Stimulated activated CD4-positive, alpha-beta T cell treated with anti-CD3 and anti-CD28 coated beads, Interleukin-12 subunit alpha, Interleukin-12 subunit beta, amount 100 ng/mL, for 24 hours (primary cell): ENCODE measurements at places on chromosomes 1 and 21.

DNA sequence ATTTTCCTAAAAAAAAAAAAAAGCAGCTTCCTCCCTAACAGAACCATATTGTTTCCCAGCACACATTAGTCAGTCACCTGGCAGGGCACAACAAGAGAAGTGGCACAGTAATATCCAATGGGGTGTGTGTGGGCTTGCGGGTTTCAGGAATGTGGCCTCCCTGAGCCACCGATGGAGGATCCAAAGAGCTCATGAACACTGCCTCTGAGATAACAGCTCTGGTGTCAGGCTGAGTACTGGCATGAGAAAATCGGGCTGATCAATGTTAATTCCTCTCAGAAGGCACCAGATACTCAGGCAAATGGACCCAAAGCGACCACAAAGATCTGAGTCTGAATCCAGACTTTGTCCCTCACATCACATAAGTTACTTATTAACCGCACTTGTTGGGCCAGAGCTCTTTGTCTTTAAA lies 2.2 kb upstream of the LYPD8 start:
- no peak for DNase-seq

GRCh38 chr1:180579961-180580611 lies 21.3 kb downstream of the OVAAL start:
- no peak for DNase-seq

- DNase-seq: no peak
Measured at GRCh38 chr1:94713472-94714141, 106.5 kb upstream of the SLC44A3 start.

DNA sequence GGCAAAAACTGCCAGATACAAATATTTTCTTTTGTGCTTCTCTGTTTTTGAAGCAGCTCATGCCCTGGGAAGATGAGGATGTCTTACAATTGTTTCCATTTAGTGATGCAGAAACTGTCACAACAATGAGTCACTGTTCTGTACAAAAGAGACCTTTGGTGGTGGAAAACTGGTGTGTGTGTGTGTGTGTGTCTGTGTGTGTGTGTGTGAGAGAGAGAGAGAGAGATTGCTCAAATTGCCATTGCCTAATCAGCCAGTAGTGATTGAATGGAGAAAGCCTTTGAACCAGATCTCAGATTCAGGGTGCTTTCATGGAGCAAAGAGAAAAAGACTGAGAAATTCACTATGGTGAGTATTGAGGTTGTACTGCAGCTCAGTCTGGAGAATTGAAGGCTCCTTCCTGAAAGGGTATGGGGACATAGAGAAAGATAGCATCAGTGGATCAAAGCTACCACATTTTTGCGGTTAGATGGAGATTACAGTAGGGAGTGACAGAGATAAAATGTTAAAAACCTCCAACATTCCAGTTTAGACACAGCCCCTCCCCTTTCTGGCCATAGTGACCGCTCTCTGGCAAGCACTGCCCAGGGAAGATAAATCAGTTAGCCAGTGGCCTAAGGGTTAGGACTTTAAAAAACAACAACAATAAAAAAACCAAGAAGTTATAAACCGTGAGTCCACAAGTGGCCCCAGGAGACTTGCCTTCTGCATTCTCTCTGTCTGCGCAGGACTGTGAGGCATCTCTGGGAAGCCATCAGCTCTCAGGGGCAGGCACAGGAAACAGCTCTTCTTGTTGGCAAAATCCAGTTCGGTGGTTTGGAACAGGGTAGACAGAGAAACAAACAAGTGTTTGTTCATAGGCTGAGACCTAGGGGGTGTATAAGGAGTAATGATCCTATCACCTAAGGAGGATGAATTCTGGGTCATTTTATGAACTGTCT lies 406.5 kb downstream of the DUSP10 start:
- DNase-seq: no peak

- no peak for DNase-seq
Measured at GRCh38 chr1:44460107-44460882, 55.2 kb downstream of the RNF220 start.

DNA sequence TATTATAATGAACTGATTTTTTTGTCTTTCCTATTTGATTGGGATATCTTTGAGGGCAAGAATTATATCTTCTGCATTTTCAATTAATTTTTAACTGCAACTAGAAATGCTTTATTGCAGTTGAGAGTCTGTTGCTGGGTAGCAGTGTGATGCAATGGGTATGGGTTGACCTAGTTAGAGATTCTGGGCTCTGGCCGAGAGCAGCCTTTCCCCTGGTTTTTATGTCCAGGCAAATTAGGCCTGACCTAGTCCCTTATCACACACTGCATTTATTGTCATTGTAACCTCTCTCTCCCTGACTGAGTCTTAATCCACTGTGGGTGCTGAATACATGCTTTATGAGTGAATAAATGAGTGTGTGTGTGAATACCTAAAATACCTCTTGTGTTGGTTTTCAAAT lies 206.4 kb upstream of the PTGFR start:
- DNase-seq: no peak
